ENCODE measurements at places on chromosomes 5 and 9.

GRCh38 chr5:157820593-157821252 lies 38.2 kb downstream of the CLINT1 start:
- no peak for DNase-seq

- no peak for DNase-seq
These were observed 53.0 kb upstream of the PHYKPL start for GRCh38 chr5:178285399-178286225.

DNA sequence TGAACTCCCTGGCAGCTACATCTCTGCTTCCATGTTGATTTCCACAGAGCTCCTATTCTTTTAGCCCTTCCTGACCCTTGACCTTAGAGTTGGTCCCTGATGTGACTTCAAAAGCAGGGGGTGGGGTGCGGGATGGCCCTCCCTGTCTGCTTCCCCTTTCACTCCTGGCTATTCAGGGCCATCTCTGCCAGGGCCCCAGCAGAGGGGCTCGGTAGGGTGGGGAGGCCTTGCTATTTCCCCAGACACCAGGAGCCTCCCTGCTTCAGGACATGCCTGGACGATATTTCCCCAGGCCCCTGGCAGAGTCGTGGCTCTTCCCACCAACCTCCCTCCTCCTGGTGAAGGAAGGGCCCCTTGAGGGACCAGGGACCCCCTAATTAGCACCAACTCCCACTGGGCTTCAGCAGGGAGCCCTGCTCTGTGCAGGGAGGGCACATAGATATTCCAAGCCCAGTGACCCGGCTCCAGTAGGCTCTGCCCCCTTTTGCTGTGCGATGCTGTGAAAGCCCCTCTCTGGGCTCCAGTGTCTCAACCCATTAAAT lies 17.3 kb downstream of the CORO2A start:
- no peak for DNase-seq

DNA sequence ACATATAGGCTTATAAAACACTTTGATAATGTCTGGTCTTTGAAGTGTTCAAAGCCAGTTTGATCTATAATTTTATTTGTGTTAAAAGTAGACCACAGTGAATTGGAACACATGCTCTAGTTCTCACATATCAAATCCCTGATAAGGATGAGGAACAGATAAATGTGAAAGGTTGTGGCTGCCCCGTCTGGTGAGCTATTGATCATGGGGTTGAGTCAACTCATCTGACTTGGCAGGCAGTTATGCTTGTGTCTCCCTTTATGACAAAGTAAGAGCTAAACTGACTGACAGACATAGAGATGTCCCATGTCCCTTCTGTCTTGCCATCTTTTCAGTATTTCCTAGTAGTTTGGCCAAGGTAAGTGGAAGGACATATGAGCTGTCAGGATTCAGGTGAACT lies 2.9 kb upstream of the ERMP1 start:
- no peak for DNase-seq

GRCh38 chr9:21989440-21990189 lies 4.6 kb downstream of the CDKN2A start:
- no peak for DNase-seq
